ENCODE measurements at places on chromosomes 2 and 18.

GRCh38 chr2:126494593-126494992 is 161.4 kb upstream of the GYPC start:
- no peak for DNase-seq

- no peak for DNase-seq
Measured at GRCh38 chr2:111708476-111709180, 175.4 kb downstream of the ANAPC1 start.

GRCh38 chr18:42458226-42458625 is 503.2 kb downstream of the PIK3C3 start:
- DNase-seq: no peak

GRCh38 chr18:79513381-79514081 is 117.8 kb downstream of the NFATC1 start:
- no peak for DNase-seq

DNA sequence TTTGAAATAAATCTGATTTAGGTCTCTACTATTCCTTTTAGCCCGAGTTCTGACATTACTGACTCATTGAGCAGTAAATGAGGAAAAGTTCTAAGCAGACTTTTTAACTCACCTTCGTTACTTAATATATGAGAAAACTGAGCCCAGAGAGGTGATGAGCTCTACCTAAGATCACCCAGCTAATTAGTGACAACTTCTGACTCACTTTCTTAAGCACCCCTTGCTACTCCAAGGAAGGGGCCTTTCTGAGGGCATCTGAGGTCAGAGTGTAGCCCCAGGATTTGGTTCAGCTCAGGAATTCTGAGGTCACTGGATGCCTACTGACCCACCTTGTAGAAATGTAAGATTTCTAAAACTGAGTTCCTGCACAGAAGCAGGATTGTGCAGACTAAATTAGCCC is 102.2 kb upstream of the FZD5 start:
- DNase-seq: no peak

GRCh38 chr2:6449343-6449742 is 416.4 kb downstream of the CMPK2 start:
- no peak for DNase-seq

GRCh38 chr18:44855681-44856080 is 175.0 kb downstream of the SETBP1 start:
- DNase-seq: no peak

DNA sequence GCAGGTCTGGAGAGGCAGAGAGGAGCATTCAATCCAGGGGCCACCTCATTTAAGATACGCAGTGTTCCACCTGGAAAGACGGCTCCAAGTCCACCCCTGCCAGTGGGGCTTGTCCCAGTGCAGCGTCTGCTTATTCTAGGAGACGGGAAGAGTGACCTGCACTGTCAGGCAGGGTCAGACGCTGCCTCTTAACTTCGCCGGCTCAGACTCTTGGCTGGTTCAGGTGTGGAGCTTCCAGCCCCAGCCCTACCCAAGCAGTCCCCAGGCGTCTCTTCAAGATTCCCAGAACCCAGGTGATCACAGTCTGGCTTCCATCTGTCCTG is 208.5 kb downstream of the TFCP2L1 start:
- DNase-seq: no peak

GRCh38 chr2:2828774-2829368 is 497.8 kb upstream of the MYT1L start:
- no peak for DNase-seq

- DNase-seq: no peak
Measured at GRCh38 chr2:238383743-238384380, 42.9 kb upstream of the ASB1 start.

- DNase-seq: no peak
Measured at GRCh38 chr2:33810046-33810835, 211.1 kb upstream of the FAM98A start.

DNA sequence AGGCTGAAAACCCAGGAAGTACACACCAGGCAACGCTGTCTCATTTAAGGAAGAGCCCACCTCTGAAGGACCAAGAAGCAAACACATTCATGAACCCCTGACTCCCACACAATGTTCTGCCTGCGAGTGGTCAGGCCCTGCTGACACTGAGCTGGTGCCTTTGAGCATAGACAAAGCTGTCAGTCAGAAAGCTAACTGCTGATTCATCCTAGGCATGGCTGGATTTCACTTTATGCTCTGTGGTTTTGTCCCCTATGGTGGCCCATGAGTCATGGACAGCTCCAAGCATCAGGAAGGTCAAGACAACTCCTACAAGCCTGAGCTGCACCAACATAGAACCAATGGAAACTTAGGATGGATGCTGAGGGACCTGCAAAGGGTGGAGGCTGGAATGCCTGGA is 78.9 kb downstream of the UXS1 start:
- no peak for DNase-seq

DNA sequence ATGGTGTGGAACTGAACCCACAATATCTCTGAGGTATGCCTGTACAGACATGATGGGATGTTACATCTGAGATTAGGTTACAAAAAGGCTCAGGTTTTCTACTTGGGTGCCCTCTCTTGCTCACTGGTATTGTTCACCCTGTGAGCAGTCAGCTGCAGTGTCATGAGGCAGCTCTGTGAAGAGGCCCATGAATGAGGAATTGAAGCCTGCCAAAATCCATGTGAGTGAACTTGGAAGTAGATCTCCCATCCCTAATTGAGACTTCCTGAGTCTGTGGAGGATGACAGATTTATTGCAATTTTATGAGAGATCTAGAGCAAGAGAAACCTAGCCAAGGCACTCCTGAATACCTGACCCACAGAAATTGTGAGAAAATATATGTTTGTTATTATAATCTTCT is 404.9 kb upstream of the ZEB2 start:
- no peak for DNase-seq

DNA sequence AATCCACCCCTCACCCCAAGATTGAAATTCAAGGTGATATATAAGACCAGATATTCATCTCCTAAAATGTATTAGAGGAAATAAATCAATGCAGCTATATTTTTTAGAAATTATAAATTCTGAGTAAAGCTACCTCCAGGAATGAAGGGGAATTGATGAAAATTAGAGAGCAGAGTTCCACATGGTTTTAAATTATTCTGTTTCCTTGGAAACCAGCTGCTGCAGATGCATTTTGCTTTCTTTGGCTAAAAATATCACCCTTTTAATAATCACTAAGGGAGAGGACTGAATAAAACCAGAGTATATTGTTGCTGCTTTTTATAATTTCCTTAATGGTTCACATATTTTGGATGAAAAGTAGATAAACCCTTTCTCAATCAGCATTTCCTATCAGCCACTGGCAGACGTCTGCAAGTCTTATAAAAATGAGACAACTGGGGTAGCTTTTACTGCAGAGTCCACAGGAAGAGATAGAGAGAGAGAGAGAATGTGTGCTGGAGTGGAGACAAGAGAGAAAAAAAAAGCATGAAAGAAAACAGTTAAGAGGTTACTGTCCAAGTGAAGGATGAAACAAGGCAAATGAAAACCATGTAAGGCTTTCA is 2.0 kb downstream of the CSRNP3 start:
- no peak for DNase-seq

DNA sequence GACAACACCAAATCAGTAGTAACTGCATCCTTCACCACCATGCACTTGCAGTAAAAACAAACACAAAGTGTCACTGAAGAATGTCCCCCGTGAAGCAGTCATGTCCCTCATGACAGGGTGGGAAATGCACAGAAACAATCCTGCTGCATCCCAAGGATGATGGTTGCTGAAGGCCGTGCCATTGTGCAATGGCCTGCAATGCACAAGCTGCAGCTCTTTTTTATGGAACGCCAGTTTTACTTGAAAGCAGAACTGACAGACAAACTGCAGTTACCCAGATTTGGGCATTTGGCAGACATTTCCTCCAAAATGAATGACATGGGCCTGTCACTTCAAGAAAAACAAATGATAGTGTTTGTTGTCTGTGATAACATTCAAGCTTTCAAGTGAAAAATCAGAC is 2.4 kb upstream of the CHST10 start:
- no peak for DNase-seq

DNA sequence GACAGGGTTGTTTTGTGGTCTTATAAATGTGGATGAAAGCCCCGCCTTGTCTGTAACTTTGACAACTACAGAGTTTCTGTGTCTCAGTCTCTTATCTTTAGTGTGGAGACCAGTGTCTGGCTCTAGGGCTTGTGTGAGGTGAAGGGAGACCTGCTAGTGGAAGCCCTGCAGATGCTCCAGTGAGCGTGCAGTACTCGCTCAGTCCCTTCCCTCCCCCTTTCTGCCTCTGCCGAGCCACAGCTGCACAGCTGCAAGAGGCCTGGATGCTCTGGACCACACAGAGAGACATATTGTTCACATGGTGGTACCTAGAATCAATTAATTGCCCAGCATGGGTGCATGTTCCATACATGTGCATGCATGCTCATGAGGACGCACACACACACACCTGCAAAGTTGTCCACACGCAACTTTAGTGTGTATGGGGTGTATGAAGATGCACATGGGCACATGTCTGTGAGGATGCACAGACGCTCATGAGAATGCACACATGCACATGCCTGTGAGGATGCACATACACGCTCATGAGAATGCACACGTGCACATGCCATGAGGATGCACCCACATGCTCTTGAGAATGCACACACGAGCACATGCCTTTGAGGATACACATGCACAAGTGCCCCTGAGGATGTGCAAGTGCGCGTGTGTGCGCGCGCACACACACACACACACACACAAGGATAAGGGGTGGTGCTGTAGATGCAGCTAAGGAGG is 282.1 kb upstream of the HS6ST1 start:
- no peak for DNase-seq

GRCh38 chr2:13578547-13578946 is 861.8 kb downstream of the TRIB2 start:
- no peak for DNase-seq

GRCh38 chr2:127082974-127083373 is 24.0 kb downstream of the BIN1 start:
- DNase-seq: no peak

DNA sequence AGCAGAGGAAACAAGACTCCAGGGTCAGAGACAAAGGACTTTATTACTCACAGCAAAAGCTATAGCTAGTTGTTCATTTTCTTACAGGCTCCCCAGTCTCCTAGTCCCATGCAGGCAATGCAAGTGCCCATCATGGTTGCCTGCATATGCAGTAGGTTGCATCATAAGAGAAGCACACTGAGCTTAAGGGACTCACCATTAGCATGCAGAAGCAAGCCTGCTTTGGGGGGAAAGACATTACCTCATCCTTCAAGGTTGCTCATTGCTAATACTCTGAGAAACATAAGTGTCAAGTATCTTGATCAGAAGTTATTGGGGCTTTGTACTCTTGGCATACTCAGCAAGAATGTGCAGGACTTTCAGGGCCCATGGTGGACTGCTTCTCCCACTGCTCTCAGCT is 114.6 kb upstream of the CCDC68 start:
- no peak for DNase-seq

- DNase-seq: no peak
Measured at GRCh38 chr2:120683081-120683480, 52.6 kb upstream of the GLI2 start.

- DNase-seq: no peak
Measured at GRCh38 chr18:37368110-37368954, 197.3 kb downstream of the CELF4 start.

- no peak for DNase-seq
Measured at GRCh38 chr18:60385693-60386092, 13.1 kb upstream of the MC4R start.

DNA sequence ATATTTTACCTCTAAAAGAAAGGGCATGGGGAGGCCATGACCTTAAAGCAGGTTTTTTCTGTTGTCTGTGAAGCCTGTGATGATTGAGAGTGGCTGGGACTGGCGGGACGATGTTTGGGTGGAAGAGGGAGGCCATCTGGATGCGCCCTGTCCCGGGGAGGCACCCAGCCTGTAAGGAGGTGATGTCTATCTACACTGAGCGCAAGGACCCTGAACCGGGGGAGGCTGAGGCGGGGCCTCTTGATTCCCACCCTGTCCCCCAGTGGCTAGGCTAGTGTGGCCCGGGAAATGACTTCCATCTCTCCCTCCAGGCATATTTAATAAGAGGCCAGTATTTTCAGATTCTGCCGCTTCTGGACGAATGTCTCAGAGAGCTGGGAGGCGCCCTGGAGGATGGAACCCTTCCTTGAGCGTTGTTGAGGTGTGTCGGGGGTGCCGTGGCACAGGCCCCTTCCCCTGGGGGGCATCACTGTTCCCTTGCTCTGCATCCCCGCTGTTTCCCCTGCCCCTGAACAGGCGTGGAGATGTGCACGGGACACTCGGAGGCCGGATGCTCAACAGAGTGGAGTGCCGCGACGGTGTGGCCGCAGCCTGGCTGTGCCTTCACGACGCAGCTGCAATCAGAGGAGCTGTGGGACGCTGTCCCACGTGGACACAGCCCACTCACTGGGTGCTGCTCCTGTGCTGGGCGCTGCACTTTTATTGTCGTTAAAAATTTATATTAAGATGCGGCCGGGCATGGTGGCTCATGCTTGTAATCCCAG is 185.4 kb downstream of the LDLRAD4 start:
- DNase-seq: no peak

- no peak for DNase-seq
Measured at GRCh38 chr2:80016171-80016570, 288.4 kb downstream of the LRRTM1 start.

GRCh38 chr18:77065221-77065981 is 67.2 kb downstream of the MBP start:
- no peak for DNase-seq

DNA sequence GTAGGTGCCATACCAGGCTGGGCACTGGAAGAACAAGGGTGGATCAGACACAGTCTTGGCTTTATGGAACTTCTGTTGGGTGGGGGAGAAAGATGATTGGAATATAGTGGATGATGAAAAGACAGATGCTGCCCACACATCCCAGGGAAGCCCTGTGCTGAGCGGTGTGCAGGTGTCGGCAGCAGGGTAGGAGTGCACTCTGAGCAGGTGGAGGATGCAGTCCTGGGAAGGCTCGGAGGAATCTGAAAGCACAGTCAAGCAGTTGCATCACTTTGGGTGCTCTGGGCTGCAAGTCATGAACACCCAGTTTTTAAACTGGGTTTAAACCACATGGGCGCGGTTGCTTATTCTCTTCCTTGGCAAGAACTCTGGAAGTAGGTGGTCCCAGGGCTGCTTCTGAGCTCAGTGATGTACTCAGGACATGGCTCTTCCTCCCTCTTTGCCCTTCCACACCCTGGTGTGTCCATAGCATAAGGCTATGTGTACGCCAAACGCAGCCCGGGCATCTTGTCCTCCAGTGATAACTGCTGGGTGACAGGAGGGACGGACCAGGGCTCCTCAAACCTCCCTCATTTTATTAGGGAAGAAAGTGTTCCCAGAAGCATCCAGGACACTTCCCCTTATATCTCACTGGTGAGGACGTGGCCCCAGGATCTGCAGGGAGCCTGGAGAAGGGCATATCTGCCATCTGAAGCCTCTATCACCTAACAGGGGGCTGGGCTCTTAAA is 84.0 kb downstream of the SH3RF3 start:
- DNase-seq: no peak

- DNase-seq: no peak
Measured at GRCh38 chr18:65628390-65628789, 122.4 kb upstream of the CDH7 start.

- DNase-seq: peak; percentile 67
Measured at GRCh38 chr2:120680136-120680761, 55.4 kb upstream of the GLI2 start.

All from stimulated activated CD4-positive, alpha-beta T cell treated with anti-CD3 and anti-CD28 coated beads, TNF-alpha, amount 100 ng/mL, for 24 hours (primary cell).